H7 (cell line): ENCODE measurements at places on chromosomes 2 and 18.

DNA sequence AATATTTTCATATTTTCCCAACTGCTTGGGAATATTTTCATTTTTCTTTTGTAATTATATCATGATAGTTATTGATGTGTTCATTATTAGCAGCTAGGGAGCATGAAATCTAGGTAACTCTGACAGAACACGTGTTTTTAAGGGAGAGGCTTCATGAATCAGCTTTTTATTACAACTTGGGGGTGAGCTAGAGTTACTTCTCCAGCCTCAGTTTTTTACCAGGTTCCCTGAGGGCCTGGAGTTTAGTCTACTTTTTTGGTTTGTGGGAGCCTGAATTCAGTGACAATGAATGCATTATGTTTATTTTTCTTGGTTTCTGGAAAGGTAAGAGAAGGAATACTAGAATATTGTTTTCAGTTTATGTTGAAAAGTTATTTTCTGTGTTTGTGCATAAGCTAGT lies 18.0 kb downstream of the NAB1 start:
- DNase-seq = no peak

DNA sequence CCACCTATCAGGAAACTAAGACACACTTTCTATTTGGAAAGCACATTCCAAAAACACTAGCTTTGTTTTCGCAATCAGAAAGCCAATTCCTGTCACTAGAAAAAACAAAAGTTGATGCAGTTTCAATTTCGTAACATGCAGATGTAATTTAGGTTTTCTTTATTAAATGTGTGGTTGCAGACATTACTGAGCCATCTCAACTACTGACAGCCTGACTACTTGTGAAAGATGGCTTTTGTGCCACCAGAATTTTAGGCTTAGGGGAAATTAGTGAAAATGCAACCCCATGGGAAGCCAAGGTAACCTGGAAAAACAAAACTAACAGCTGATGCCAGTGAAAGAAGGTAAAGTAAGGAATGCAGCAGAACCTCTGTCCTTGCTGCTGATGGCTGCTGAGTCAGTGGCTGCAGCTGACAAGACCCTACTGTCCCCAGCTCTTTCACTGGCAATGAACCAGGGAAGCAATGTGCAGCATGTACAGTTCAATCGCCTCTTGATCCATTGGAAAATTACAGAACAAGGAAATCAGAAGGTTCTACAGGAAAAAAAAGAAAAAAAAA lies 34.9 kb downstream of the FEZ2 start:
- peak; percentile 19 for DNase-seq

DNA sequence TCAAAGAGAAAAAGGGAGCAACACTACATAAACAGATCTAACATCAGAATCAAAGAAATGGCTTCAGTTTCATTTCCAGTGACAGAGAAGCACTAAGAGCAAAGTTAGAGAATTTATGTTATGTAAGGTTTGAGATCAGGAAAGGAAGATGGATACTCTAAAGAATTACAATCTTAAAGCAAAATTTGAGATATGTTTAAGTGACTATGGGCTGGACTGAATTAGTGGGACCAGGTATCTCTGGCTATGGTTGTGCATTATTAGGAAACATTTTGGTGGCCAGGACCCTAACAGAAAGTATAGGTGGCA lies 208.2 kb downstream of the CCDC178 start:
- no peak for DNase-seq

DNA sequence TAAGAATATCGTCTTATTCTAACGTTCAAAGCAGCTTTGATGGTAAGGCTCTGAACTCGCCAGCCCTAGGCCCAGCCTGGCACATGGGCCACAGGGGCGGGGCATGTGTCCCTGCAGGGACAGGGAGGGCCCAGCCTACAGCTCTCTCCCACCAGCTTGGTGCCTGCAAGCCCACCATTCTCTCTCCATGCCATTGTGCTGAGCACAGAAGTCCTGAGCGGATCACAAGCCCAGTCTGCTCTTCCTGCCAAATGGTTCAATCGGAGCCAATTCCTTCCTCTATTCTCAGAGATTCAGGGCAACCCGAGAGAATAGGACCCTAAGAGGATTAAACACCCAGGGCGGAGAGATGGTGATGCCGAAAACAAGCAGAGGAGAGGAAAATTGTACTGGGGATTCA lies 50.3 kb upstream of the APCDD1 start:
- DNase-seq = no peak

DNA sequence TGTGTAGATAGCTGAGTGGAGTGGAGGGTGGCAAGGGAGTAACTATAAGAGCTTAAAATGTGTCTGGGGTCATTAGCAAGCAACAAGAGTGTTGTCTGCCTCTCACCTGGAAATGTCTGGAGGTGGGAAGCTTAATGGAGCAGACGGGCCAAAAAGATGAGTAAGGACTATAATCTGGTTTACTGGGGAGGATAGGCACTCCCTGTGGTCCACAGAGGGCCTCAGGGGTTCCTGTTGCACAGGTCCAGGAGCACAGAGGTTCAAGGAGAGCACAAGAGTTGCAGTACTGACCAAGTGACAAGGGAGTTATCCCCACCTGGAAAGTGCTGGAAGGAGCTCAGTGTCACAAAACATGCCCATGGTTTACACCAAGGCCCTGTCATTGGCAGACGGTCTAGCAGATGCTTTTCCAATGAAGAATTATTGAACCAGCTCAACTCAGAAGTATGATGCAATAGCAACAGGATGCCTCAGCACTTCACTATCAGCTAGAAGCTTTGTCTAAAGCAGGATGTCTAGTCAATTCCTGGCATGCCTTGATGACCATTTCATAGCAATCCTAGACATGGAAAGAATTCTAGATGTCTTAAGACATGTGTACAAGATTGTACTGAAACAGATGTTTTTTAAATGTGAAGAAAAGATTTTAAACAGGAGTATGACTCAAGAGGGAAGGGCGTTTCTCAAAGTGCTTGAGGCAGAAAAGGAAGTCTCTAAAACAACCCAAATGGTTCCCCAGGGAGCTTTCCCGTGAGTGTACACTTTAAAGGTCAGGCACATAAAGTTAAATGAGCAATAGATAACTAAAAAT lies 62.9 kb upstream of the SERPINE2 start:
- DNase-seq = no peak

DNA sequence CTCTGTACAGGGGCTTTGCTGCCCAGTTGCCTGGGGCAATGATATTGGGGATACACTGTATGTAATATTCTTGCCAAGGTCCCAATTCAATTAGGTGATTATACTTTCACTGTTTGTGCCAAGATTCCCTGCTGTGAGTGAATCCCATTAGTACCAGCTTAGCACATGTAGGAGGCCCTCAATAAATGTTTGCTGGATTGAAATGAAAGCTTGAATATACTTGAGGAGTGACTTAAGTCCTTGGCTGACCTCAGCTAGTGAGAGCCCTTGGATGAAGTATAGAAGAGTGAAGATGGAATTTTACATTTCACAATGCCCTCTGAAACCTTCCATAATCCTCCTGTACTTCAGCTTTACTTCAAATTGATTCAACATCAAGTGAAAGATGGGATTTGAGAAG lies 102.9 kb downstream of the GATA6 start:
- no peak for DNase-seq

DNA sequence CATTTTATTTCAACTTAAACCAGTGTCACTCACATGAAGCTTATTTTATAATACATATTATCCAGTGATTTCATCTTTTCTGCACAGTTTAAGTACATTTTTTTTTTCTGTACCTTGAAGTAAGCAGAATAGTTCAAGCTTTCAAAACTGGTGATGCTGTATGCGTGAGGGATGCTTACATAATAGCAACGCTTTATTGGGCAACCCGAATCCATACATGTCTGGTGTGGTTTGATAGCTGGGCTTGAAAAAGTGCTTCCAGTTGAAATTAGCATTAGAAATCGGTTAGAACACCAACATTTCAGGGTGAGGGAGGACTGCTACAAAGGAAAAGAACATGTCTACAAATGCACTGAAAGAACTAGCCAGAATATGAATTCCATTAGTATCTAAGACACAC lies 117.4 kb downstream of the MBP start:
- DNase-seq = no peak

- DNase-seq = no peak
Measured at GRCh38 chr2:179455172-179455524, 190.5 kb upstream of the SESTD1 start.

DNA sequence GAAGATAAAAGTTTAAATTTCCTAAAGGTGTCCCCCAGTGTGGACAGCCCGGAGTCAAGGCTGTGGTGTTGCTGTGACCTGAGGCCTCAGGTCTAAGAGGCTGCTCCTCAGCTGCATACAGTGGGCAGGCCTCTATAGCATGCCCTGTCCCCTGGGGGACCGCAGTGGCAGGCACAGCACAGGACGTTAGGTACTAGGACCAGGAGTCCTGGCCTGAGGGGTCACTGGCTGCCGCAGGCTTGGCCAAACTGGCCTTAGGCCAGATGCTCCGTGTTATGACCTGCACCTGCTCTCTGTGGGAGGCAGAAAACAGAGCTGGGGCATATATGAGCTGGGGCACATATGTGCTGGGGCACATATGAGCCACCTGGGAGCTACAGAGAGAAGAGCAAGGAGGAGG lies 21.2 kb upstream of the MAL start:
- no peak for DNase-seq

DNA sequence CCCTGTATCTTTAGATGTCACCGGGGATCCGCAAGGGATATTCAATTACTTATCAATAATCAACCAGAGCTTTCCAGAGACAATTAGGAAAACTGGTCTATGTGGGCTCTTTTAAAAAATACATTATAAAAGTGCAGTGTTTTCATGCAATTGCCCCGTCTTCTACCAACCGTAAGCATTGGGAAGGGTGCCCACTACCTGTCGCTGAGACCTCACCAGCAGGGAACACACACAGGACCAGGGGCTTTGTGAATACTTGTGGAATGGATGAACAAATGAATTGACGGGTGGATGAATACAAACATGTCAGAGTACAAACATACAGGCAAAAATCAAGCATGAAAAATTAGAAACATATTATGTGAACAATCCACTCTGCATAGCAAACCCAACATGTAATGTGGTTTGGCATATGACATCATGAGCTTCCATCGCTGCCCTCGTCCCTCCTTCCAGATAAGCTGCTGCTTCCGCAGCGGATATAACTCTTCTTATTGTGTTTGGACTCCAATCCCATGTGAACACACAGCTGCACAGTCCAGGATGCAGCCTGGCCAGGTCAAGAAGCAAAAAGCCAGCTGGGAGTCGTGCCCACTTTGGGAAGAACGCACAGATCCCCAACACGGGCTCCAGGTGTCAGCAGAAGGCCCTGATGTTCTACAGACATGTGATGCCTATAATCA lies 5.3 kb downstream of the FHL2 start:
- DNase-seq = no peak

GRCh38 chr2:160491911-160492371 lies 1.7 kb downstream of the RBMS1 start:
- DNase-seq = no peak

DNA sequence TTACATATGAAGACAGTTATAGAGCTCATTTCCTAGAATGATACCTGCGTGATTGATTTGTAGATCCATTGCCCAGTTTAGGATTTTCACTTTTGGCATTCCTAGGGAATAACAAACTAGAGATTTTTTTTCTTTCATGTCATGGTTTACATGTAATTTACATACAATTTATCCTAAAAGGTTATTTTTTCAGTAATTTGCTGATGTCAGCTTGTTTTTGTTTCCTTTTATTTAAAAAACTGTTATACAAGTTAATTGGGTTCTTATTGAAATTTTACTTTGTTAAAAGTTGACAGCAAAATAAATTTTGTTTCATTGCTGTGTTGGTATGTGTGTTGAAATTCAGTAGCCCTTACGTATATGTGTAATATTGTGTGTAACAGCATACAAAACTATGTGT lies 23.4 kb downstream of the MTX2 start:
- no peak for DNase-seq

DNA sequence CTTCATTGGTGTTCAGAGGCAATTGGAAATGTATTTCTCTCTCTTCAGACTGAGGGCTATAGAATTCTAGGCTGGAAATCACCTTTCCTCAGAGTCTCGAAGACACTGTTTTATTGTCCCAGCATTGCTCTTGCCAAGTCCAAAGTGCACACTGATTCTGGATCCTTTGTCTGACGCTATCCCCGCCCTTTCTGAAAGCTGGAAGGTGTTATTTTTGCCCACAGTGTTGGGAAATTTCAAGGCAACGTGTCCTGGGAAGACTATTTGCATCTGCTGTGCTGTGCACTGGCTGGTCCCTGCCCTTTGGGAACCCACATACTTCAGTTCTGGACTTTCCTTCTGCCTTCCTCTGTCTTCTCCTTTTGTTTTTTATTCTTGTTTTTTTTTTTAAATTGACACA lies 190.8 kb downstream of the SH3BP4 start:
- no peak for DNase-seq

GRCh38 chr2:6446938-6447608 lies 418.6 kb downstream of the CMPK2 start:
- no peak for DNase-seq

DNA sequence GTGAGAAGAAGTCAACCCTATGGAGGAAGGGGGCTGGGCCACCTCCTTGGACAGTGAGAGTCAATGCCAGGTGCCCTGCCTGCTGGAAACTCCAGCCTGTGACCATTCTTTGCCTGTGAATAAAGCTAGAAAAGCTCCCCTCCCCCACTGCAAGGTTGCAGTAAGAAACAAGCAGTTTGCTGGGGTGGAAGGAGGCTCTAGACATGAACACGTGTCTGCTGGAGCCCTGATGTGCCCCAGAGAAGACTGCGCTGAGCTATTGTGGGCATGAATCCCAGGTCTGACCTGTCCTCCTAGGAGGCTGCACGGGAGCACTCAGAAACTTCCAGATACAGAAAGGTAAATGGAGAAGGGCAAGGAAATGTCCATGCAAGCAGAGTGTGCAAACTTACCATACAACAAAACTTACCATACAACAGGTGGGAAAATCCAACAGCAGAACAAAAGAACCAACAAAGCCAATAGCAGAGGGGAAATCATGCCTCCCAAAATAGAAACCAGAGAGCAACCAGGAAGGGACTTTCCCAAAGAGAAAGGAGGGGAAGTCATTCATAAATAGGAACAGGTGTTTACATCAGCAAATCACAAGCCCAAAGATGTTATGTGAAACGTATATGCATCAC lies 278.7 kb downstream of the BCL2 start:
- DNase-seq = no peak

GRCh38 chr2:177106212-177106611 lies 106.4 kb upstream of the HNRNPA3 start:
- peak; percentile 42 for DNase-seq

GRCh38 chr2:174027956-174028355 lies 62.8 kb upstream of the SP3 start:
- DNase-seq = no peak

DNA sequence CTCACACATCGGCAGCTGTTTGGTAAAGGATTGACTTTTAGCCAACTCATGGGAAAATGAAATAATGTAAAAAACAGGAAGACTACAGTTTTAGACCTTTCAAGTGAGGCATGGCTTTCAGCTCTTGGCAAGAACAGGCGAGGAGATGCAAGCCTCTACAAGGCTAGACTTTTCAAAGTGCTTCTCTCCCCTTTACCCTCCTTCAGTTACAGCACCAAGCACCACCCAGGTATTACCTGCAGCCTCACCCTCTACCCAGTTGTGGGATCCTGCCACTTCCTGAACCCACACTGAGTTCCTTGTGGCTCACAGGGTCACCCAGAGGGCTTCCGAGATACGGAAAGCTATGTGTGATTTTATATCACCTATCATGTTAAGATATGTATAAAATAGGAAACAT lies 14.7 kb downstream of the UGT1A10 start:
- no peak for DNase-seq

- no peak for DNase-seq
Measured at GRCh38 chr2:163669506-163669905, 66.3 kb downstream of the FIGN start.

GRCh38 chr18:58033216-58033615 lies 10.8 kb upstream of the NEDD4L start:
- DNase-seq = no peak
